Progenitor cell of endocrine pancreas (in vitro differentiated cells): ENCODE measurements at places on chromosomes 6 and 20.
A peak's percentile ranks its signal among the peaks of the same experiment; 100 is the strongest.

- no peaks in the 10 kb centered on the region for H3K27me3 ChIP-seq
- no peak for DNase-seq
- H3K36me3 ChIP-seq = peaks cover 13% of the 10 kb centered on the region
- peaks cover 59% of the 10 kb centered on the region for H3K4me1 ChIP-seq
Observed at GRCh38 chr6:138498629-138499302, 528 bp downstream of the NHSL1 start.

DNA sequence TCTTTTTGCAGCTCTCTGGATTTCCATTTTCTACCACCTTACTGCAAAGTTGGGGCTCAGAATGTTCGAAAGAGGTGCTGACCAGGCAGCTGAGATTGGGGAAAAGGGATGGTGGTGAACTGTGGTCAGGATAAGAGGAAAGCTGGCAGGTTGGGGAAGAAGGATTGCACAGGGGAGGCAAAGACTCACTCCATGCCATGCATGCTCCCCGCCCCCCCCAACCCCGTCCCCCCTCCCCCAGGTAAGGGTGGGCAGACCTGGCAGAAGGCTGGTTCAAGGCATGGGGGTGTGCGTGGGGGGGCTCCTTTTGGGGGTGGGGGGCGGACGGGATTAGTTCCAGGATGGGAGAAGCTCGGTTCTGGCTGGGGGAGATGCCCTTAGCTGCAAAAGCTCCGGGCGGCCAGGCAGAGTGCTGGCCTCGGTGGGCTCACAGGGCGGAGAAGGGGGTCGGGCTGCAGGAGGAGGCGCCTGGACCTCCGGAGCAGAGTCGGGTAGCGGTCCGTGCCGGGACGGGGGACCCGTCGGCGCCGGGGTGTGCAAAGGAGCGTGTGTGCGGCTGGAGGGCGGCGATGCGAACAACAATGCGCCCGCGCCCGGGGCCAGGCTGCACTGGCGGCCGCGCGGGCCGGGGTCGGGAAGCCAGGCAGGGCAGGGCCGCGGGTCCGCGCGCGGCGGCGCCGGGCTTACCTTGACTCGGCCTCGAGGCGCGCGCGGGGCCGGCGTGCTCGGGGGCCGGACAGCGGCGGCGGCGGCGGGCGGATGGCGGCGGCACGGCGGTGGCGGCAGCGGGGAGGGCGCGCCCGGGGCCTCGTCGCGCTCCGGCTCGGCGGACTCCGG is 880 bp downstream of the ADNP start:
- H3K4me3 ChIP-seq = peak overlapping the region; percentile 93
- peak; percentile 17 for DNase-seq
- H3K27ac ChIP-seq = peak overlapping the region; percentile 98
- peaks cover 31% of the 10 kb centered on the region for H3K36me3 ChIP-seq
- H3K27me3 ChIP-seq = no peaks in the 10 kb centered on the region
- peaks cover 35% of the 10 kb centered on the region for H3K4me1 ChIP-seq

DNA sequence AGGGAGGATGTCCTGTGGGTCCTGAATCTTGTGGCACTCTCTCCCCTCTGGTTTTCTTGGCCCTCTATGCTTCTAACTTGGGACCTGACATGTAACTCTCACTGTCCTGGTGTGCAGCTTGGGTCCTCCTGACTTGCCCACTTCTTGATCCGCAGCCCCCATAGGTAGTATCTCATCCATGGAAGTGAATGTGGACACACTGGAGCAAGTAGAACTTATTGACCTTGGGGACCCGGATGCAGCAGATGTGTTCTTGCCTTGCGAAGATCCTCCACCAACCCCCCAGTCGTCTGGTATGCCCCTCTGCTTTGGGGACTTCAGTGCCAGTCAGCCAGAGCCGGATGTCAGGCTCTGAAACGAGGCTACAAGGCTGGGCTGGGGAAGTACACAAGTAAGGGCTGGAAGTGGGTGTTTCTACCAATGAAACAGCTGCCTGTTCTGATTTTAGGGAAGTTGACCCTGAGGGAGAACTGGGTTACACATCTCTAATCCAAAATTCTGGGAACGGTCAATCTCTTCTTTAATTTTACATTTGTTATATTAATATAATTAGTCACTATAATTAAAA is 641 bp downstream of the DBNDD2 start:
- H3K4me3 ChIP-seq = no peak overlapping the region
- H3K36me3 ChIP-seq = peaks cover 6% of the 10 kb centered on the region
- no peak for DNase-seq
- peaks cover 10% of the 10 kb centered on the region for H3K4me1 ChIP-seq

DNA sequence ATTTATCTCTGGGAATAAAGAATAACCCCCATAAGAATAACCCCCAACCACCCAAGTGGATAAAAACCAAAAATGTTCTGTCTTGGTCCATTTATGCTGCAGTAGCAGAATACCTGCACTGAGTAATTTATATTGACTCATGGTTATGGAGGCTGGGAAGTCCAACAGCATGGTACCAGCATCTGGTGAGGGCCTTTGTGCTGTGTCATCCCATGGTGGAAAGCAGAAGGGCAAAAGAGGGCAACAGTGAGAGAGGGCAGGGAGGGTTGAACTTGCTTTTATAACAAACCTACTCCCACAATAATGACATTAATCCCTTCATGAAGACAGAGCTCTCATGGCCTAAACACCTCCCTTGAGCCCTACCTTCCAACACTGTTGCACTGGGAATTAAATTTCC is 133.7 kb downstream of the ERMARD start:
- DNase-seq = no peak
- peaks cover 29% of the 10 kb centered on the region for H3K27me3 ChIP-seq
- no peaks in the 10 kb centered on the region for H3K36me3 ChIP-seq
- no peak overlapping the region for H3K4me3 ChIP-seq
- H3K4me1 ChIP-seq = peaks cover 9% of the 10 kb centered on the region

DNA sequence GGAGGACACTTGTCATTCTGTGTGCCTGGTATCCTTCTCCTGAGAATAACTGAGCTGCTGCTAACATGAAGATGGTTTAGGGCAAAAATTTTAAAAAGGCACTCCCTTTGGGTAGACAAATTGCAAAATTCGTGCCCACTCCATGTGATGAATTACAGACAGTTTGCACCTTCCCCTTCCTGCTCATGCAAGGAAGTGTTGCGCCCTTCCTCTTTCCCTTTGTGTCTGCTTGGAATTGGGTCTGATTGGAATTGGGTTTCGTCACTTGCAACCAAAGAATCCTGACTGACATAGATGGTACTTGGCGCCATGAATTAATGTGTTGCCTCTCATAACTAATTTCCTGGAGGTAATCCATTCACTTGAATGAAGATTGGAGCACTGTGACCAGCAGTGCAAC is 62.3 kb upstream of the SHLD1 start:
- H3K36me3 ChIP-seq = no peaks in the 10 kb centered on the region
- no peak overlapping the region for H3K27ac ChIP-seq

DNA sequence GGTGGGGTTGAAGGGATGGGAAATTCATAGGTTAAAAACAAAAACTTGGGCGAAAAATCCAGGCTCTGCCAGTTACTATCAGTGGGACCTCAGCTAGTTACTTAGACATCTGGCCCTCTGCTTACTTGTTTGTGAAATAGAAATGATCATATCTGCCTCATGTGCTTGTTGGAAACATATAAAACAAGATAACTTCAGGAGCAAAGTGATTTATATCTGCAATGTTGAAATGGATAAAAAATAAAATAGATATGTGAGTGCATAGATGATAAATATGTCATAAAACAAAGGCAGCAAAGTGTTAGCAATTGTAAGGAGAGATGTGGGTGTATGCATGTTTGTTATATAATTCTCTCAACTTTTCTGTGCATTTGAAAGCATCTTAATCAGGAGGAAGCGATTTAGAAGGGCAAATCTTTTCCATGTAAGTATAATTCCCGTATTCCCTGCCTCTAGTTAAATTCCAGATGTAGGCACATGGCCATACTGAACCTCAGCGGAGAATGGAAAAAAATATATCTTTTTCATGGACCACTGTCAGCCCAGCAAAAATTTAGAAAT is 579.0 kb upstream of the FLRT3 start:
- no peaks in the 10 kb centered on the region for H3K27me3 ChIP-seq
- peaks cover 15% of the 10 kb centered on the region for H3K4me1 ChIP-seq
- H3K27ac ChIP-seq = no peak overlapping the region
- H3K36me3 ChIP-seq = no peaks in the 10 kb centered on the region
- DNase-seq = no peak

- H3K27ac ChIP-seq = no peak overlapping the region
- DNase-seq = no peak
- no peaks in the 10 kb centered on the region for H3K36me3 ChIP-seq
- peaks cover 2% of the 10 kb centered on the region for H3K4me1 ChIP-seq
Observed at GRCh38 chr20:16666272-16666671, 63.6 kb upstream of the SNRPB2 start.

DNA sequence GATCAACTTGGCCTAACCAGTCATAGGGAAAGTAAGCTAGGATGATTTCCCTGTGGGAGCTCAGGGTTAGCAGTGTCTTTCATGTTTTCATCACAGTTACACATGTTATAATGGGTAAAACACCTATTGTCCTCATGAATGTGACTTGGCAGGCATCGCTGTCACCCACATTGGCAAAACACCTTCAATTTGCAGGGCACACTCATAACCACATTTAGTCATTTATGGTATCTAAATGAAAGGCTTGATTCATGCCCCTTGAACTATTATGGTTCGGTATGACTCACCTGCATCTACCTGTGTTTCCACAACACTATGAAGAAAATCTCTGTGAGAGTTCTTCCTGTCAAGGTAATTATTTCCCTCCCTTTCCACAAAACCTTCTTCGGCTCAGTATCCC is 49.2 kb downstream of the FRK start:
- no peaks in the 10 kb centered on the region for H3K27me3 ChIP-seq
- no peak overlapping the region for H3K4me3 ChIP-seq
- H3K27ac ChIP-seq = no peak overlapping the region
- DNase-seq = no peak

DNA sequence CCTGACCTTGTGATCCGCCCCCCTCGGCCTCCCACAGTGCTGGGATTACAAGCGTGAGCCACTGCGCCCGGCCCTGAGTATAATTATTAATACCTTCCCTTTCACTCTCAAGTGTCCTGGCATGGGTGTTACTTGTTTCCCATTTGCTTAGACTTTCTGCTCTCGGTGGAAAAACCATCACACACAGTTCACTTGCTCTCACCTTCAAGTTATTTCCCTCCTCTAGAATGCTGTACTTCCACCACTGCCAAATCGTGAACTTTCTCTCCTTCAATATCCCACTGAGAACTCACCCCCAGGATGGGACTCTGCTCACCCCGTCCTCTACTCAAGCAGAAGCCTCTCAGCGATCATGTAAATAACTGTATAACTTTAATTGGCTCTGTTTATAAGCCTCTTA is 4.6 kb upstream of the HIVEP1 start:
- peaks cover 23% of the 10 kb centered on the region for H3K4me1 ChIP-seq
- H3K27ac ChIP-seq = peak overlapping the region; percentile 98
- no peaks in the 10 kb centered on the region for H3K36me3 ChIP-seq

DNA sequence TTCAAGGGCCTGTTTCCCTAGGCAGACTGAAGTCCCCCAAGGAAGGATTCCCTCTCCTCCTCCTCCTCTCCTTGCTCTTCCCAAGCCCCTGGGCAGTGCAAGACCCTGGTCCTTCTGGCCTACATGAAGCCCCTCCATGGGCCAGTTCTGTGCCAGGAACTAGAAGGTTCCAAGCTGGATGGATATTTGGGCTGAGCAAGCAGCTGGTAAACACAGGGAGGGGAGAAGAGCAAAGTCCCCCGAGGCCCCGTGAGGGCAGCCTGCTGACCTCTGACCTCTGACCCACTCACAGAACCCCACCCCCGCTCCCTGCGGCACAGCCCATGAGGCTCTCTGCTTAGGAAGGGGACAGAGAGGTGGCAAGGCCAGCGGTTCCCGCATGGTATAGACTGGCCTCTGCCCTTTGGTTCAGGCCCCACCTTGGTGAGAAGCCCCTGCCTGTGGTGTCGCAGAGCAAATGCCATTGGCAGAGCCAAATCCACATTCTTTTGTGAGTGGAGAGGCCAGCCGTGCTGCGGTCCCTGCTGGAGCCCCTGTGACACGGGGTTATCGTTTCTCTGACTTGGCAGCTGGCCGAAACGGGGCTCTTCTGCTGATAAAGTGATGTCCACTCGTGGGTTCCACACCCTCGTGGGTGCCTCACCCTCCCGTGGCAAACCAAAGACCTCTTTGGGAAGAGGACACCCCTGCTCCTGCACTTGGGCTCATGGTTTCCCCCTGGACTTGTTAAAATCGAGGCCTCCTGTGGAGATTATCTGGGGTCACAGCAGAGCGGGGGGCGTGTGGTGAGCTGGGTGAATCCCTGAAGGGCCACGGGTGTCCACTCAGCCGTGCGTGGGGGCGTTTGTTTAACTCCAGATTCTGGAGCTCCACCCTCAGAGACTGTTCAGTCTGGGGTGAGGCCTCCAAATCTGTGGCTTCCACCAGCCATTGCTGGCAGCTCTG is 2.1 kb upstream of the CHRNA4 start:
- H3K4me1 ChIP-seq = peaks cover 8% of the 10 kb centered on the region
- peaks cover 20% of the 10 kb centered on the region for H3K27me3 ChIP-seq

- H3K27me3 ChIP-seq = peaks cover 40% of the 10 kb centered on the region
- peaks cover 3% of the 10 kb centered on the region for H3K36me3 ChIP-seq
- no peak for DNase-seq
- no peaks in the 10 kb centered on the region for H3K4me1 ChIP-seq
- H3K4me3 ChIP-seq = no peak overlapping the region
- no peak overlapping the region for H3K27ac ChIP-seq
Observed at GRCh38 chr6:168464546-168464945, 23.6 kb downstream of the SMOC2 start.

- no peak overlapping the region for H3K27ac ChIP-seq
- no peak overlapping the region for H3K4me3 ChIP-seq
- no peaks in the 10 kb centered on the region for H3K27me3 ChIP-seq
- H3K4me1 ChIP-seq = no peaks in the 10 kb centered on the region
- H3K36me3 ChIP-seq = no peaks in the 10 kb centered on the region
Observed at GRCh38 chr6:71454056-71454455, 165.4 kb downstream of the OGFRL1 start.

DNA sequence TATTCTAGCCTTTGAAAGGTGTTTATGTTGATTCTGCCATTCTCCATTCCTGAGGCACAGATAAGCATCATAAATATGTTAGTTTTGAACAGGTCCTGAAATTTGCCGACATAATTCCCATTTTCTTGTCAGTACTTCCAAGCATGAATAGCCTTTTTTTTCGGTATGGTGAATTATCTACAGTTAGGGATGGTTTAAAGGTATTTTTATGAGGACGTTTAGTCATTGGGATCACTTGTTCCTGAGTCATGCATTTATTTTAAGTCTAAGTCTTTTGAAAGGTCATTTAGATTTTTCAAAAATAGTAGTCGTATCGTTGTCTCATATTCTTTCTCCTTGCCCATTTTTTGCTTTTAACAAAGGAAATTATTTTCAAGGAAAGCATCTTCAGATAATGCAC is 98.7 kb downstream of the PHACTR3 start:
- no peaks in the 10 kb centered on the region for H3K36me3 ChIP-seq
- no peak overlapping the region for H3K4me3 ChIP-seq
- peaks cover 16% of the 10 kb centered on the region for H3K27me3 ChIP-seq
- peaks cover 3% of the 10 kb centered on the region for H3K4me1 ChIP-seq
